ENCODE measurements at places on chromosomes 2 and 18. TPM values are rescaled to one million over a fixed set of nuclear protein-coding genes. Genes with fewer than 3 reads are reported as not detected.

SRD5A2 gene
- total RNA-seq = not detected

TAF4B gene
- 1.6 TPM for total RNA-seq

TCF23 gene
- not detected for total RNA-seq

CYP26B1 gene
- total RNA-seq = under 0.01 TPM

DNMT3A gene
- total RNA-seq = 9.3 TPM

FSHR gene
- not detected for total RNA-seq

IKZF2 gene
- total RNA-seq = 1.1 TPM

TGFA gene
- not detected for total RNA-seq

PROM2 gene
- total RNA-seq = 0.72 TPM

TDRD15 gene
- not detected for total RNA-seq

GALNT13 gene
- total RNA-seq = under 0.01 TPM

FEV gene
- total RNA-seq = not detected

ESPNL gene
- total RNA-seq = 0.57 TPM

KIF1A gene
- total RNA-seq = not detected

RNF181 gene
- total RNA-seq = 147 TPM

CDKL4 gene
- total RNA-seq = 0.88 TPM

KIAA2012 gene
- total RNA-seq = not detected

RAB1A gene
- total RNA-seq = 71.7 TPM

LAMA1 gene
- 12.5 TPM for total RNA-seq

SFTPB gene
- not detected for total RNA-seq

DHRS9 gene
- total RNA-seq = not detected

CLEC4F gene
- not detected for total RNA-seq

CD28 gene
- total RNA-seq = not detected

LHCGR gene
- total RNA-seq = not detected
